HuH-7 (cell line): ENCODE measurements at places on chromosomes 6 and 20.

DNA sequence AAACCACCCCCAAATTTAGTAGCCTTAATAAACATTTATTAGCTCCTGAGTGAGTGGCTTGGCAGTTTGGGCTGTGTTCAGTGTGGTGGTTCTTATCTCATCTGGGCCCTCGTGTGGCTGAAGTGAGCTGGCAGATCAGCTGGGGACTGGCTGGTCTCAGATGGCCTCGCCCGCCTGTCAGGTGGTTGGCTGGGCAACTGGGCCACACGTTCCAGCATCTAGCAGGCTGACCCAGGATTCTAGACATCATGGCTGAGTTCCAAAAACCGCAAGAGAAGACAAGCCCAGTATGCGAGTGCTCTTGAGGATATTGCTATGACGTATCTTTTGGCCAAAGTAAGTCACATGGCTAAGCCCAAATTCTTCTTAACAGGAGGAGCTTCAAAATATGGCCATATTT lies 28.9 kb downstream of the EIF2S2 start:
- DNase-seq = no peak

DNA sequence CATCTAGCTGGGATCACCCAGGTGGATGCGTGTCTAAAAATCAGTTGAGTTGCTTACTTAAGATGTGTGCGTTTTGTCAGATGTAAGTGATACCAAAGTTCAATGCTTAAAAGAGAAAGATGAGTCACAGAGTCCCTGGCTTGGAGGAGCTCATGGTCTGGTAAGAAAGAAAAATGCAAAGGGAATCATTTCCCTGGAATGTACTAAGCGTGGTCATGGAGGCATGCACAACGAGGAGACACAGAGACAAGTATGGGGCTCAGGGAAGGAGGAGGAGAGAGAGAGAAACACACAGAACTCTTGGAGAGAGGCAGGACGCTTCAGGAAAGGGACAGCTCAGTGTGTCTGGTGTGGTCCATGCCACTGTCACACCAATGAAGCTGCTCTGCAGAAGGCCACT lies 186.9 kb upstream of the GMDS start:
- DNase-seq = no peak

GRCh38 chr6:129046526-129046925 lies 163.6 kb downstream of the LAMA2 start:
- DNase-seq = no peak

GRCh38 chr6:43798688-43799444 lies 28.9 kb downstream of the VEGFA start:
- no peak for DNase-seq

GRCh38 chr20:46358346-46359058 lies 47.9 kb downstream of the ELMO2 start:
- DNase-seq = no peak

GRCh38 chr6:33029328-33030184 lies 20.2 kb upstream of the HLA-DOA start:
- DNase-seq = no peak

DNA sequence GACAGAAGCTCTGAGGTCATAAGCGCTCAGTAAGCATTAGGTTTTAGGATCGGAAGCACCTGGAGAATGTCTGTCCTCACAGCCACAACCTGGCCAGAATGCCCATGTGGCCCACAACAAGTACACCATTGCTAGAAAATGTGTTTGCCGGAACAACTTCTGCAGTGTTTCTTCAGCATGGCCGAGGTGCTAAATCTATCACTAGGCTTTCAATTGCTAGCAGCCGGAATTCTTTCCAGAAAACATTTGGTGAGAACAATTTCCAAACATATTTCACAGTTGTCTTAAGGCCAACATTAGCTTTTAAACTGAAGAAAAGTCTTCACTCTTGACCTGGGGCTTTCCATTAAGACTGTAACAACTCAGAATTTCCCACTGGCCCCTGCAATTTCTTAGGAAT lies 18.2 kb upstream of the ADTRP start:
- no peak for DNase-seq

- DNase-seq = no peak
These were observed 164.1 kb downstream of the RNF144B start for GRCh38 chr6:18551228-18551627.

DNA sequence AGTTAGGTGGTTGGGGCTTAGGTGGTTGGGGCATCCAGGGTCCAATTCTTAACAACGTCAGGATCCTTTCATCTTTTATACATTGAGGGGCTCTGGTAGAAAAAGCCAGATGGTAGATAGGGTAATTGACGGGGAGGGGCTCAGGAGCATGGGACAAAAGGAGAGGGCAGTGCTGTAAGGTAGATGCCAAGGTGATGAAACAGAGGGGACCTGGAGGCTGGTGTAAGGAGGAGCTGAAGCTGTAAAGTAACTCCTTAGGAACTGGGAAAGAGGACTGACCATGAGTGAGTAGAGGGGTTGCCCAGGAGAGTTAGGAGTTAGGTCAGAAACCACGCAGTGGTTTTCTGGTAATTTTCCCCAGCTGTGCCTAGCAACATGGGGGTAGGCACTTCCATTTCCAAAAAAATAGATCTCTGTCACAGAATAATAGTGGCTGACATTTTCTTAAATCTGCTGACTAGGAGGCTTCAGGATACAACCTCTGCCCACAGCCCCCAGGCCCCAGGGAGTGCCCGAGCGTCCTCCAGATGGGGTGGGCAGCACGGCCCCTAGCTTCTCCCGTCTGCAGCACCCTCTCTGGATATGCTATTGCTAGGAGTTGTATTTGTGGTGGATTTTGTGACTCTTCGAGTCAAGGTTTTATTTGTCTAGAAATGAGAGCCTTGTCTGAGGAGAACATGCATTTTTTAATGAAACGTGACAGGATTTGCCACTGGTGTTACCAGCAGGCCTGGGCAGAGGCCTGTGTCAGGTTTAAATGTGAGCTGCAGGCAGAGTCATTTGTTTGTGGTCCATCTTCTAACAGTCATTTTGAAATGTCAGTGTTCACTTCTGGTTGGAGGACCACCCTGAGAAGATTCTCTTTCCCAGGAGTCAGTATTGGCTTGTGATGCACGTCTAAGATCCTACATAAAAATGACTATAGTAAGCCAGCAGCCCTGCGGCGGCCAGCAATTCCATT lies 44.6 kb downstream of the TULP4 start:
- DNase-seq = no peak

- DNase-seq = no peak
These were observed 37.6 kb upstream of the KCNK5 start for GRCh38 chr6:39266782-39267355.

- no peak for DNase-seq
These were observed 350.6 kb downstream of the SAMD5 start for GRCh38 chr6:147859071-147859470.

DNA sequence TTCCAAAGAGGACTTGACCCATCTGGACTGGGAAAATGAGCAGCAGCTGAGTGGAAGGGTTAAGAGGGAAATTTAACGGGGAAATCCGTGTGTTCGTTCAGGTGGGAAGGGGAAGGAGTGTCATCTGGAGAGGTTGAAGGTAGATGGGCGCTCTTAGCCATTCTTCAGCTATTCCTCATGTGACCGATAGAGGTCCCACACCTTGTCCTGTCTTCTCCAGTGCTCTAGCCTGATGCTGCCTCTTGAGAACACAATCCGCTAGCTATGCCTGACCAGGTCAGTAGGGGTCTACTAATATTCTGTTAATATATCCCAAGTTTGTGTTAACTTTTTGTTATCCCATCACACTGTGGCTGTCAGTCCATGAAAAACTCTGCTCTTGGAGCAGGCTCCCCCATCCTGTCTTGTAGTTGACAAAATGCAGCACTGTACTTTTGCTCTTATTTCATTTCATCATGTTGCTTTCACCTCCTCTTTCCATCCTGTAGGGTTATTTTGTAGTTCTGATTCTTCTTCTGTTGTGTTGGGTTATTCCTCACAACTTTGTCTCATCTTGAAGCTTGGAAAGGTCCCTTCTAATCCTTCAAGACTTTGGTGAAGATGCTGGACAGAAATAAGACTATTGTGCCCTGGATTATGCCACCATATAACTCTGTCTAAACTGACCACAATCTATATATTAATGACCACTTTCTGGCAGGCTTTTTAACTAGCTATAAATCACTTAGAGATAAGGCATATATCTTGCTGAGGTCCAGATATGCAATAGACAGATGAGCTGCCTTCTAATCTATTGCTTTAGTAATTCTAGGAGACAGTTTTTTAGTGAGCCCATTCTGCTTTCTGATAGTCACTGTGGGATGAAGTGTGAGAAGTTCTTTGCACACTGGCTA lies 123.4 kb upstream of the SUPT3H start:
- DNase-seq = peak; percentile 47

- DNase-seq = no peak
These were observed 216.1 kb downstream of the FOXA2 start for GRCh38 chr20:22368235-22368634.

DNA sequence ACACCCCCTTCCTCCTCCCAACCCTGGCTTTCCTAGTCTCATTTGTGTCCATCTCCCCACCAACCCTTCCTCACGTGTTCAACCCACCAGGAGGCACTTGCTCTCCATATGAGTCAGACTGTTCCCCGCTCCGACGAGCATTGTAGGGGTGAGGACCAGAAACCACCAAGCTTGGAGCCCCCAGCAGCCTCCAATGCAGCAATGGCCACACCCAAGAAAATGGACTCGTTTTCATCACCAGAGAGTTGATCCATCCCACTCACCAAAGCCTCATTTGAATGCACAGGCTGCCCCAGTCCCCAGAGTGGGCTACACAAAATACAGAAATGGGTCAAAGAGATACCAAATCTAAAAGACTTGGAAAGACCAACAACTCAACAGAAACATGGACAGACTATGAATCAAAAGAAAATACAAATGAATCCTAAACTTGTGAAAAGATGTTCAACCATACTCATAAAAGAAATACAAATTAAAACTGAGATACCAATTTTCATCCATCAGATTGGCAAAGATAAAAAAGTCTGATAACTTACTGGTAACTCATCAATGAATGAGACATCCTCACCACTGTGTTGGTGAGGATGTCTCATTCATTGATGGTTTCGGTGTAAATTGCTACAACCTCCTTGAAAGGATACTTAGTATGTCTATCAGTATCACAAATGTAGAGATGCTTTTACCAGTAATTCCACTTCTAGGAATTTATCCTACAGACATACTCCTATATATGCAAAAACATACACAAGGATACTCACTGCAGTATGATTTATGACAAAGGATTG lies 68.1 kb downstream of the TRERF1 start:
- no peak for DNase-seq

- no peak for DNase-seq
These were observed 22.2 kb downstream of the SAMHD1 start for GRCh38 chr20:36929290-36929689.

DNA sequence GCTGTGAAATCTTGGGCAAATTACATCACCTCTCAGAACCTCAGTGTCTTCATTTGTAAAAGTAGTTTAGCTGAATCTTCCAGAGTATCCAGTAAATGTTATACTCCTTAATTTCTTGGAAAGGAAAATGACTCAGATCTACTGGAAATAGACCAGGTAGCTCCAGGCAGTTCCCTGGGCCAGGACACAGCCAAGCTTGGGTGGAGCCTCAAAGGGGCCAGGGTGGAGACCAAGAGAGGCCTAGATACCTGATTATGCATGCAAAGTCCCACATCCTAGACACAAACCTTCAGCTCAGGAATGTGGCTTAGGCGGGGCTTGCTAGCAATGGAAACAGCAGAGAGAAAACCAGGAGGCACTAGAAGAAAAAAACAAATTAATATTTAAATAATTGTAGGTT lies 272.8 kb downstream of the MAFB start:
- DNase-seq = no peak

- DNase-seq = no peak
These were observed 31.6 kb upstream of the MANEA start for GRCh38 chr6:95545686-95546085.

DNA sequence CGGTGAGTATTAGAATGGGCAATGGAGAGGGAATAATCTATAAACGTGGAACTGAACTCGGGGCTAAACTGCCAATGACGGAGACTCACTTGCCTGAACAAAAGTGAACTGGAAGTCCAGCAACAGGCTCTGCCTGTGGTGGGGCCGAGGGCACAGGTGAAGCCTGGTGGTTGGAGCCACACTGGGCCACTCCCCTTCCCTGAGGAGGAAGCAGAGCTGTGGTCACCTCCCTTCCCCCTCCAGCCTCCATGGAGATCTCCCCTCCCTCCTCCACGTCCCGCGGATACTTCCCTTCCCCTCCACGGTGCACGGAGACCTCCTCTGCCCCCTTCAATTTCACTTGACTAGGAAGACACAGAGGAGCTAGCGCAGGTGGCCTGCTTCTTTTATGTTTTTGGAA lies 14.7 kb upstream of the DSP start:
- DNase-seq = no peak

DNA sequence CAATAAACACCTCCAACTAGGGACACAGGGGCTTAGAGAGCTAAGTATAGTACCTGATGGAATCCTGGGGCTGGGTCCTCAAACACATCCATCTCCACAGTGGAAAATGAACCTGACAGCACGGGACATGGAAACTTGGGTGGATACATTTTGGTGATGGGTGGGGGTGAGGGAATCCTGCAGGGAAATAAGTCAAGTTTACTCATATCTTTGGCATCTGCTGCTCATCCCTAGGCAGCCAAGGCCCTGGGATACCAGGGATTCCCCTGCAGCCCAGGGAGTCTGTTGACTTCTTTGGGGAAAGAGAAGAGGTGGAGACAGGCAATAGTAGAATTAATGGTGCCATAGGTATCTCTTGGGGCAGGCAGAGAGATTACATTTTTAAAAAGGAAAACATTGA lies 6.6 kb downstream of the APOBEC2 start:
- no peak for DNase-seq

DNA sequence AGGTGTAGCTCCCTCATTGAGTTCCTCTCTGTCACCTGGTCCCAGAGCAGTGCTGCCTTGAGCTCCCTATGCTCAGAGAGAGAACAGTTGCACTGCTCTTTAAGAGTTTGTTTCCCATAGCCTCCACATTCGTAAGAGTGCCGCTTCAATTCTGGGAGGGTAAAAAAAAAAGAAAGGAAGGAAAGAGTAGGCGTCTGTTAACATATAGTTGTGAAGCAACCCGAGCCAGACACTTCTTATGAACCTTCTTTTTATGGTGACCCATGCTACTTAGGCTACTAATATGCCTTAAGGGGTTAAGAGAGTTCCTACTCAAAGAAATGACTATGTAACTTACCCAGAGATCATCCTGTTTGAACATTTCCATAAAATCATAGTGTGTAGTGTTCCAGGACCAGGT lies 4.3 kb upstream of the ARG1 start:
- DNase-seq = no peak

GRCh38 chr20:60215816-60216730 lies 257.9 kb downstream of the CDH26 start:
- DNase-seq = no peak

- no peak for DNase-seq
These were observed 68.1 kb downstream of the HFE start for GRCh38 chr6:26155061-26155930.

- no peak for DNase-seq
These were observed 168.4 kb downstream of the CARMIL1 start for GRCh38 chr6:25447570-25447929.

DNA sequence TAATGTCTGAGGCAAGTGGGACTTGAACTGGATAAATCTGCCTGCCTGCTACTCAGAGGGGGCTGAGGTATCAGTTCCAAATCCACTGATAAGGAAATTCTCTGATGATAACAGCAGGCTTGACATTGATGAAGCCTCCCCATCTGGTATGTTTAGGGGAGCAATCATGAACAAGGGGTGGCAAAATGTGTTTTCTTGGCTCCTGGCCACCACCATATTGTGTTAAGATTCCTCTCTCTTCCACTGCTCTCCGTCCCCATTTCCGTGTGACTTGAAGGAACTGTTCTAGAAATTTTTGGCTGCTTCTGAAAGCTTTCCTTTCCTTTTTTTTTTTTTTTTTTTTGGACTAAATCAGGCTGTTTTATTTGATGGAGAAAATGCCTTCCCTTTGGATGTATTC lies 335.3 kb upstream of the NRSN1 start:
- DNase-seq = no peak

GRCh38 chr6:150535818-150536220 lies 63.9 kb upstream of the PLEKHG1 start:
- no peak for DNase-seq
